ENCODE measurements at places on chromosomes 6 and 20.

DNA sequence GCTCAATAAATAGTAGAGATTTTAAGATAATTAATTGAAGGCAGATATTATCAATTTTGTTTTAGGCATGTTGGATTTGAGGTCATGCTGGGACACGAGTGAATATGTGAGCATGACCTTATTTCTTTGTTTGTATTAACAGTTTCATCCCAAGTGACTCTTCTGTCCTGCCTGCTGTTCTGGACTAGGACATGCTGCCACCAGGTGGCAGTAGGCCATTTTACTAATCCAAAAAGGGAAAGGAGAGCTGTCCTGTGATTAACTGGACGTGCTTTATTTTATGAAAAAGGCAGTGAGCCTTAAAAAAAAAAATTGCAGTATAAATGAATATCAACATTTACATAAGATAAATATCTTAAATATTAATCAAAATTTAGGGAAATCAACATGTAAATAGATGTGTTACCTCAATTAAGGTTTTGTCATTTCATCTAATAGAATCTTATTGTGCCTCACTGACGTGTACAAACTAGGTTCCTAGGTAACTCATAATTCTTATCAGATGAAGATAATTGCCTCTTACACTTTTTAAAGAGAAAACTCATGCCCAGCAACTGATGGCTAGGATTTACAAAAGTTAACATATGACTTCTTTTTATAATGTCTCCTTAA lies 49.8 kb downstream of the FRK start:
- peak; percentile 48 for DNase-seq

- peak; percentile 65 for DNase-seq
Measured at GRCh38 chr6:154276810-154277628, 79.6 kb downstream of the IPCEF1 start.

GRCh38 chr6:132362442-132363185 lies 38.7 kb downstream of the MOXD1 start:
- DNase-seq = no peak

- no peak for DNase-seq
Measured at GRCh38 chr6:169998457-169998856, 247.0 kb downstream of the ERMARD start.

DNA sequence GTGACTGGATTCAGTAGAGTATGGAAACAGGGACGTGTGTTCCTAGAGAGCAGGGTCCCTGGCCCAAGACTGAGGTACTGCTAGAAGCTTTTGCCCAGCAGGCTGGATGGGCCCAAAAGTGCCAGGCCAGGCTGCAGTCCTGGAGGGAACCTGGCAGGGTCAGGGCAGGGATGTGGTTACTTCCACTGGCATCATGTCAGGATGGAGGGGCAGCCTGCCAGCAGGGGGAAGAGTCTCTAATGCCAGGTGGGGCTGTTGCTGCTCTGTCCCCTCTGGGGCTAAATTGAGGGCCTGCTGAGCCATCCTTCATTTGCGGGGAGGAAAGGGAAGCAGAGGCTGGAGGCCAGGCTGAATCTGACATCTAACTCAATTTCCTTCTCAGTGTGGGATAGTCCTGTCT lies 17.2 kb downstream of the ZDHHC14 start:
- DNase-seq = no peak

DNA sequence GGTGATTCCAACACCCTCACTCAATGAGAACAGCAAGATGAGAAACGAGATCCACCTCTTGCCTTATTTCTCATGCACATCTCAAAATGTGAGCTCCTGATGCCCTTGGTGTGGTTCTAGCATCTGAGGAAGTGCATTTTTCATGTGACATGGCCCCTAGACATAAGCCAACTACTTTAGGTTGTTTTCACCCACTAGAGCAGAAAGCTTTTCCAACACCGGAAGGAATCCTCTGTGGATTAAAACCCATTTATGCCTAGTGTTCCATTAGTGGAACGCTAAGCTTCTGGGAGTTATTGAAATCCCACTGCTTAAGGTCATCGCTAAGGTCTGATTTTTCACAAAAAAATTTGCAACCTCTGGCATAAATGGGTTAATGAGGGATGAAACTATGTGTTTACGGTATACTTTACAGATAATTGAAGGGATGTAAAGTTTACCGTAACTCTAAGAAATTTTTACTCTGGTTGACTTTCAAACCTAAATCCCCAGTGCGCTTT lies 24.0 kb downstream of the CYP24A1 start:
- no peak for DNase-seq

- no peak for DNase-seq
Measured at GRCh38 chr6:134363323-134364039, 45.6 kb upstream of the SGK1 start.

DNA sequence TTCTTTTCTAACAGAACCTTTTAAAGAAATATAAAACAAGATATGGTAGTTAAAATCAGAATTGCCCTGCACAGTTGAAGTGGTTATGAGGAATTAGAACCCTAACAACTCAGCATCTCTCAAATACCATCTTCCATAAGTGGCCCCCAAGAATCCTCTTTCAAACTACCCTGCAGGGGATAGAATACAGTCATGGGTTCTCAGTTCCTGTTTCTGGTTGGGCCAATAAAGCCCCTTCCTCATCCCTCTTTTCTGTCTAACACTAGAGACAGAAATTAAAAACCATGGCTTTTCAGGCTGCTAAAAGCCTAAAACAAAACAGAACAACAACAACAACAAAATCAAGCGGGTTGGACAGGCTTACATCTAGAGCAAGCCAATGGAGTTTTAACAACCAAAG lies 6.7 kb upstream of the LCA5 start:
- no peak for DNase-seq

DNA sequence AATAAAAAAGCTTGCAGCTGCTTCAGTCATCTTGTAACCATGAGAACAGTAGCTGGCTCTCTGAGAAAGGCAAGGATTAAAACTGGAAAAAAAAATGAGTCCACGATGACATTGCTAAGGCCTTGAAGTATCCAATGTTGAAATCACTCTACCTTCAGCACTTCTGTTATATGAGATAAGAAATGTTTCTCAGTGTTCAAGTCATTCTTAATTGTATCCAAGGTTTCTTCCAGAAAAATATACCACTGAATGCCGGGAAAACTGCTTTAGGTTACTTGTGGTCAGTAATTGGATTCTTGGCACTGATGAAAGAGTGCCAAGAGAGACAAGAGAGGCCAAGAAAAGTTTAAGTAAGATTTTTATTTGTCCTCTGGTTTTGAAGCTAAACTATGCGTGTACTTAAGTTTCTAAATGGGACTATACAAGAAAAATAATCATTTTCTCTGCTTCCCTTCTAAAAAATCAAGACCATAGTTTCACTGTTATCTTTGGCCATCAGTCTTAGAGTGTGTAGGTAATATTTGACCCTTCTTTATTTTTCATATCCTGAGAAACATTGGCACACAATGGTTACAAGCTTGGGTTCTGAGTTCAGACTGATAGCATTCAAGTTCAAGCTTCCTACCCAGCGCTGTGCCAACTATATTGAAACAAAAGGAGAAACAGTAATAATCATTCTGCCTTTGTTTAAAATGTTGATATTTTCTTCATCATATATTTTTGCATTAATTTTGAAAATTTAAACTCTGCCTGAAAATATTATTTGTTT lies 84.6 kb downstream of the TRDN start:
- DNase-seq = no peak

GRCh38 chr20:59364611-59365010 lies 64.2 kb downstream of the EDN3 start:
- DNase-seq = no peak

DNA sequence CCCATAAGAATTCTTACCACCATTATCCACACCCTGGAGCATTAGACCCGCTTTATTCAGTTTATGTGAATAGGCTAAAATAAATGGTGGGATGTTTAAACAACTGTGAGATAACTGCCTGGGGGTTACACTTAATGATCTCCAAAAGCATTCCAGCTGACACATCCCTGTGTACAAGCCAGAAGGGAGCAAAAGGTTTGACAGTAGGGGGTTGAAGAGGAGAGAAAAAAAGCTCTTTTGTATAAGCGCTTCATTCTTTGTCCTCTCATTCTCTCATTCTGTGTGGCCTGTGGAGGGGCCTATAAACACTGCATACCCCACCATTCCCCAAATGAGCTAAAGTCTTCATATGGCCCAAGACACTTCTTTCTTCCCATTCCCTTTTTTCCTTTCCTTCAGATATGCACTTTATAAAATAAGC lies 30.8 kb upstream of the COL21A1 start:
- no peak for DNase-seq

- DNase-seq = no peak
Measured at GRCh38 chr20:49288784-49289696, 11.2 kb upstream of the ZNFX1 start.

DNA sequence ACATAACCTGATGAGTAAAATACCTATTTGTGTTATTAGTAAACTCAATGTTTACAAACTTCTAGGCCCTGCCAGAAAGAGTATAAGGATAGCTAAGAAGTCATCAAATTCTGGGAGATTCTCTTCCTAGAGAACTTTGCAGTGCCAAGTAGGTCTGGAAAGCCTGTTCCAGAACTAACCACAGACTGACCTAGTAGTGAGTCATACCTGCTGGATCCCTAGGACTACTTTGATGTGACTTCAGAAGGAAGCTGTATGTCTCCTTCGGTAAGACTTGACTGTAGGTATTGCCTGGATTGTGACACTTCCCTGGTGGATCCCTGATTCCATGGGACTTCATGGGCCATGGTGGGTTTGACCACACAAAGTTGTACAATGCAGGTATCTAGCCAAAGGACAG lies 131.7 kb downstream of the DNAH8 start:
- no peak for DNase-seq

DNA sequence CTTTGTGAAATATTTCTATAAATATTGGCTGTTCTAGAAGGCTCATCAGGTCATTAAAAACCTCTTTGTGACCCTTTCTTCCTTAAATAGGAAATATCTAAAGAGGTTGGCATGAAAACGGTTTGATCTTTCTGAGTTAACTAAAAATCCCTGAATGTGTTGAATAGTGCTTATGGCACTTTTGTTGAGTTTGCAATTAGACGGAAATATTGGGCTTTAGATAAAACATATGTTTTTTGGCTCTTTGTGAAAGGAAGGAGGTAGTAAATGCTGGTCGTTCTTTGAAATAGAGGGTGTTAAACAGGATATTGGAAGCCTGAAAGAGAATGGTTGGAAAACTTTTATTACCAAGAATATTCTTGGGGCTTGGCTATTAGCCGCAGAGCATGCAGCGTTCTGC lies 163.0 kb downstream of the ARID1B start:
- no peak for DNase-seq

DNA sequence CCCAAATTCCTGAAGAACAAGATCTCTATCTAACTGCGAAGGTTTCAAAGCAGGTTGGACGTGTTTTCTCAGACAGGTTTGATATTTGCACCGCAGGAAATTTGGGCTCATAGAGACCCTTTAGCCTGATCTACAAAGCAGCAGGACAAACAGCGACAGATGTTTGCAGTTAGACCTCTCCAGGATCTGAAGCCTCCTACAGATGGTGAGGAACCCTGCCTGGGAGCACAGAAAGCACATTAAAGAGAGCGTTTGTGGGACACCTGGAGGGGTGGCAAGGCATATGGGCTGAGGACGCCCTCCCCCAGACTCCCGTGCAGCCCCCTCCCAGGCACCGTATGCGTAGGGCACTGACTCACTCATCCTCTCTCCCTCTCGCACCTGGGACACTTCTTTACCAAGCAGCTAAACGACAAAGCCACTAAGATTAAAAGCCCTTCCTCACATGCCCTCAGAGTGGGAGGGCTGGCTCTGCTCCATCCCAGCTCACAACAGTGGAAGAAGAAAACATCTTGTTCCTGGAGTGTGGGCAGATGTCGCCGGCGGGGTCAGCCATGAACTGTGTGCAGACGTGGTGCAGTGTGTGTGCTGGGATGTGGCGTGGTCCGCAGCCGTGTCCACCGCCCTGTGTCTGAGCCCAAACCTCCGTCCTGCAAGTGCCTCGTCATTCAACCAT lies 249.7 kb upstream of the AFDN start:
- no peak for DNase-seq

DNA sequence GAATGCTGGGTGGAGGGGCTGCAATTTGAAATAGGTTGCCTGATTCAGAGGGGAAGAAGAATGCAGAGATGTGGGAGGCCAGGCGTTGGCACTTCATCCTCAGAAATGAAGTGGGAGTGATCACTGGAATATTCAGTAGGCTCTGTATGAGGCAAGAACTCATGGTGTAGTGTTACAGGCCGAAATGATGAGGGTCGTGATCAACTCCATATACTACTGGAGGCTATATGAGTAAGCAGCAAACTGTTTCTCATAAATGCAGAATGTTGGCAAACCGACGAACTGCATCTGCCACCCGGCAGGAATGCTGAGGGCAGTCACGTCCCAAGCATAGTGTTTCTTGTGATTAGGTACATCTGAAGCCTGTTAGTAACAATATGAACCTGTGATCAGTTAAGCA lies 12.7 kb downstream of the KCNS1 start:
- DNase-seq = no peak

DNA sequence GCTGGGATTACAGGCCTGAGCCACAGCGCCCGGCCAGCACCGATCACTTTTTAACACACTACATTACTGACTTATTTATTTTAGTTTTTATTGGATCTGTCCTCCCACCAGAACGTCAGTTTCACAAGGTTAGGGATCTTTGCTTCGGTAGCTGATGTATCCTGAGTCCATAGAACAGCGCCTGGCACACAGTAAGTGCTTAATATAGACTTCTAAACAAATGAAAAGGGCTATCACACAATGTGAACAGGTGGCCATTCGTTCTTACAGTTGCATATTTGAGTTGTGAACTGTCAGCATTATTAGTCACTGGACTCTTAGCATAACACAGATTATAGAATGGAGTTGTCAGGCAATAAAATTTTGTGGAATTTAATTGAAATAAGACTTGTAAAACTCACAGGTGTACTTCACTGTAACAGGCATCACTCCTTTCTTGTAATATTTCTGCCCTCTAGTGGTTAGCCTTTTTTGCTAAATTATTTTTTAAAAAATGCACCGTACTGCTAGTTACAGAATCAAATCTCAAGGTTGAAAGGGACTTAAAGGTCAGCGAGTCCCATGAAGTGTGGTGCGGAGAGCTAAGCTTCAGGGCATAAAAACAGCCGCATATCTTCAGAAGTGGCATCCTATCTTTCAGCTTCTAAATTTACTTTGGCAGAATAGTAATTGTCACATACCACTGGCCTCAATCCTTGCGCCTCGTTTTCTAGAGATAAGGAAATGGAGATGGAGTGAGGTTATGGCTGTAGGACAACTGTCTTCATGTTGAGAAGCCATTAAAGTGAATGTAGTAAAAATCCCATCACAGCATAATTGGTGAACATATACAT lies 3.4 kb upstream of the TBC1D7 start:
- DNase-seq = peak; percentile 54

- no peak for DNase-seq
Measured at GRCh38 chr6:51147756-51148155, 329.1 kb downstream of the TFAP2B start.

DNA sequence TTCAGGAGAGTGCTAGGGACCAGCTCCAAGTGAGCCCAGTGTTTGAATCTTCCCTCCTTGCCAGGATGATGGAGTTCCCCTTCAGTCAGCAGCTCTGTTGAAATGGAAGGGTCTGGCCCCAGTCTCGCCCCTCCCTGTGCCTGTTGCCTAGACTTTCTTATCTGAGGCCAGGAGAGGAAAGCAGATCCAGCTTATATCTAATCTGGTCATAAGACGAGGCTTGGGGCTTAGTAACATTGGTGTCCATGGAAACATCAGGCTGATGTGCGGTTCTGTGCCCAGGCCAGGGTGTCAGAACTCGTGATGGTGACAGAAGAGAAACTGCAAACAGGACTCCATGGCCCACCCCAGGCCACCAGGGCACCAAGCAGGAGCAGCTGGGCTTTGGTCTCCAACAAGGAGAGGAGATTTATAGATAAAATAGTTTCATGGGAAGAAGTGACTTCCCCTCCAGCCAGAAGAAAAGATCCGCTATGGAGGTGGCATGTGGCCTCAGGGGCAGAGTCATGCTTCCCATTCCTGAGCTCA lies 9.8 kb downstream of the MAS1L start:
- no peak for DNase-seq
